ENCODE measurements at places on chromosomes 5 and 9.
A peak's percentile ranks its signal among the peaks of the same experiment; 100 is the strongest.

DNA sequence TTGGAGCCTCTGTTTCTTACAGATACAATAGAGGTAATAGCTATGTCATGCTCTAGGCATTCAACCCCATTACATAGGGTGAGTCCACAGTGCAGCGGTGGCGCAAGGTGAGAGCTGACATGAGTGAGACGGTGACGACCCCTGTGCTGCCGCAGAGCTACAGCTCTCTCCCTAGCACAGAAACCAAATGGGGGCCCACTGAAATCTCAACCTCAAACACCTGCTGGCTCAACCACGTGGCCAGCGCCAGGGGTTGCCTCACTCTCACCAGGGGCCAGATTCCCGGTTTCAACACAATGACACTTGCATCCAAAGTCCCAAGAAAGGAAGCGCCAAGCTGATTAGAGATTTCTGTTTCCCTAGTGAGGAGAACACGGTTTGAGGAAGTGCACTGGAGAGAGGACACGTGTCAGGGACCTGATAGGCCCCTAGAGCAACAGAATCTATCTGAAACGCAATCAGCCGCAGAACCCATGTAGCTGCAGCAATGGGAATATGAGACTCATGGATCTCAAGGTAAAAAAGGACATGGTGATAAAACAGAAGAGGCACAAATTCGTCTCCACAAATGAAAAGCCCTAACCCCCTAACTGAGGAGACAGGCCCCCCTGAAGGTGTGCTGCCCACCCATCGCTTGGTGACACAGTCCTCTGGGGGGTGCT is 114.3 kb downstream of the CRB2 start:
- no peak for DNase-seq

DNA sequence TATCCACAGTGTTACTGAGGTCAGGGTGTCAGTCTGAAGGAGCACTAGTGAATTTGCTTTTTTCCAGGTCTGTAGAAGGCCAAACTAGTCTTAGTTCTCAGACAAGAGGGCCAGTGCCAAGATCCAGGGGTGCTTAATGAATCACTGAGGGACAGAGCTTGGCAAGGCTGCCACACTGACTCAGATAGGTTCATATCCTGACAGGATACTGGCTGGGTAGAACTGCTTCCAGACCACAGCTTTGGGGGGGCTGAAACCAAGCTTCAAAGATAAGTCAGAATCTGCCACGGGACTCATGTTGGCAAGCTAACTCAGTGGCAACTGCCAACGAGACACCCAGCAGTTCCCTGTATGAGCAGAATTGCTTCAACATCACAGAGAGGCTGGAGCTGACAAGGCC is 1125.4 kb downstream of the EFNA5 start:
- DNase-seq: no peak

GRCh38 chr9:10130061-10130675 is 482.6 kb downstream of the PTPRD start:
- DNase-seq: no peak

- DNase-seq: no peak
Measured at GRCh38 chr9:101387871-101388506, 3.2 kb upstream of the BAAT start.

DNA sequence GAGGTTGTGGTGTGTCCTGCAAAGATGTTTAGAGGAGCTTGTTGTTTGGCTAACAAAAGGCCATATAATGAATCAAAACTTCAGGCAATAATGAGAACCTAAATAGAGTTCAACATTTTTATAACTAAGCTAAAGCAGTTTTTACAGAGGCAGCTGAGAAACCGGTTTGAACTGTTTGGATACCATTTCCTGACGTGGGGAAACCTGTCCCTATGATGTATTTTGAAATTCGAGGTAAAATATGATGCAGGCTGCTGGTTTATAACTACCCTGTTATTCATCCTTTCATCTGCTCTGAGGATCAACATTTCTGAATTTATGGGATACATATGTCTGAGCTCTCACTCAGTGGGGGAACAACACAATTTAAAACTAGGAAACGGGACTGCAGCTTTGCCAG is 289.5 kb upstream of the IRX2 start:
- no peak for DNase-seq

- DNase-seq: no peak
Measured at GRCh38 chr9:35106343-35106730, 3.4 kb upstream of the STOML2 start.

GRCh38 chr5:38190111-38190510 is 68.2 kb upstream of the EGFLAM start:
- DNase-seq: no peak

DNA sequence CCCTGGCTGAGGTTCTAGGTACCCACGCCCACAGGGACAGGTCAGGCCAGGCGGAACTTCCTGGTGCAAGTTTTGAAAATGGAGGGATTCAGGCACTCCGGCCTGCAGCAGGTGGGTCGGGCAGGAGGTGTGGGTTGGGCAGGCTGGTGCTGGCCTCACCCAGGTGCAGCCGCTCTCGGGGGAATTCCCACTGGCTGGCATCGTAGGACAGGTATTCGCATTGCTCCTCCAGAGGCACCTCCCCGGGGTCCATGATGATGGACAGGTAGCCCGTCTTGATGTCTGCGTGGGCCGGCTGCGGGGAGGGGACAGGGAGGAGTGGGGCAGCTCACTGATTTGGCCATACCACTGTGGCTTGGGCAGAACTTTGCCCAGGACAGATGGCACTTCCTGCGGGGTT is 28.7 kb upstream of the SCGB3A1 start:
- no peak for DNase-seq

DNA sequence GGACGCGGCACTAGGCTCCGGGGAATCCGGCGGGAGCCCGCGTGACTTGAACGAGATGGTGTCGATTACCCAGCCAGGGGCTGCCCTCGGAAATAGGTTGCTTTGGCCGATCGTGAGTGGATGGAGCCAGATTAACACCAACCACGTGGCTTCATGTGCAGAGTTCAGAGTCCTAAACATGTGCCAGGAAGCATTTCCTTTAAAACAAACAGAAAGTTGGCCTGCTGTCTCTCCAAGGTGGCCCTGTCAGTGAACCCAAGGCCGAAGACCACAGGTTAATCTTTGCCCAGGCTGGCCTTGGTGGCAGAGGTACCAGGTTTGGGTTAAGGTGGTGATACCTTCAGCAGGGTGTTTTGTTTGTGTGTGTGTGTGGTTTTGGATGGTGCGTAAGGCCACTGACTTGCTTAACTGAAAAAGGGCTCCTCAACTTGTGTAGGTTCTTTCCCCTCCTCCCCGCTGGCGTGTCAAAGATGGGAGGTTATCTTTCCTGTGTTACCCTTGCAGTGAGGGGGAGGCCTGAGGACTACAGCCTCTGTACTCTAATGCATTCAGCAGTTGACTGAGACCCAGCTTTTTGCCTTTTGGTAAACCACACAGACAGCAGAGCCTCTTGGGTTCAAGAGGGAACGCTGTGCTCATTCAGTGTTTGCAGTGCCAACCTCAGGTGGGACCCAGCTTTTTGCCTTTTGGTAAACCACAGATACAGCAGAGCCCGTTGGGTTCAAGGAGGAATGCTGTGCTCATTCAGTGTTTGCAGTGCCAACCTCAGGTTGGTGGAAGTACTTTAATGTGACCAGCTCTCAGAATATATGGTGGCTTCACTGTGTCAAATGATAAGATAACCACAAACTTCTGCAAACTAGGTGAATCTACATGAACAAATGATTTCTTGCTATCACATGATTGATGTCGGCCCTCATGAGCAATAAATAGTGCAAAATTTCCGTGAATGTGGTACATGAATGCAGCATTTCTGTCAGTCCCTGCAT is 1.4 kb downstream of the IQGAP2 start:
- DNase-seq: peak; percentile 54

- DNase-seq: no peak
Measured at GRCh38 chr5:17217493-17218352, at the start of gene BASP1. Gene BASP1 (plus strand): TSS chr5:17217631. CDS start chr5:17275217, 57,586 bp downstream.

GRCh38 chr5:16784843-16785791 is 151.0 kb downstream of the MYO10 start:
- no peak for DNase-seq

DNA sequence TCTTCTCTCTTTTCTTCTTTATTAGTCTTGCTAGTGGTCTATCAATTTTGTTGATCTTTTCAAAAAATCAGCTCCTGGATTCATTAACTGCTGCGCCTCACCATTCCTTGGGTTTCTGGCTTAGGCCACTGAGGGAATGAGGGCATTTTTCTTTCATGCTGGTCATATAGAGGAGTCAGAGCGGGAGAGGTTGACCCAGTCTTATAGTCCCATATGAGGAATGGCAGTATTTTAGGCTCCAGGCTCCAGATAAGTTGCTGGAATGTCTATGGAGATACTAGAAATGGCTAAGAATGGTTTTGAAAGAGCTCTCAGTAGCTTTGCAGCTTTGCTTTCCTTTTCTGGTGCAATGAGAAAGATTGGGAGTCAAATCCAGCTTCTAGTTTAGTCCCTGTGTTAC is 58.2 kb downstream of the GALNT10 start:
- DNase-seq: no peak

DNA sequence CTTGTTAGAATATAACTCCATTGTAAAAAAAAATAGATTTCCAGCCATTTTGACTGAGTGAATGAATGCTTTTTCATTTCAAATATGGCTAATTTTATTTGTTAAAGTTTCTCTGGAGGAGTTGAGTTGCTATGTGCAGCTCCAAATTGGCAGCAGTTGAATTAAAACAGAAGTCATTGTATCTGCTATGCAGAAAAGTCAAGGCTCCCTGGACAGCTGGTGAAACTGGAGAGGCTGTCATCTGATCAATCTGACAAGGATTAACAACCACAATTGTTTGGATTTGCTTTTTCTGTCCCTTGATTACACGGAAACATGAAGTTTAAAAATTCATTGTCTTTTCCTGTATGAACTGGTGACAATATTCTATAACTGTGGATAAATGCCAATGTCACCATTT is 713.9 kb downstream of the EFNA5 start:
- DNase-seq: no peak

- no peak for DNase-seq
Measured at GRCh38 chr5:142439207-142439860, 114.5 kb upstream of the SPRY4 start.

DNA sequence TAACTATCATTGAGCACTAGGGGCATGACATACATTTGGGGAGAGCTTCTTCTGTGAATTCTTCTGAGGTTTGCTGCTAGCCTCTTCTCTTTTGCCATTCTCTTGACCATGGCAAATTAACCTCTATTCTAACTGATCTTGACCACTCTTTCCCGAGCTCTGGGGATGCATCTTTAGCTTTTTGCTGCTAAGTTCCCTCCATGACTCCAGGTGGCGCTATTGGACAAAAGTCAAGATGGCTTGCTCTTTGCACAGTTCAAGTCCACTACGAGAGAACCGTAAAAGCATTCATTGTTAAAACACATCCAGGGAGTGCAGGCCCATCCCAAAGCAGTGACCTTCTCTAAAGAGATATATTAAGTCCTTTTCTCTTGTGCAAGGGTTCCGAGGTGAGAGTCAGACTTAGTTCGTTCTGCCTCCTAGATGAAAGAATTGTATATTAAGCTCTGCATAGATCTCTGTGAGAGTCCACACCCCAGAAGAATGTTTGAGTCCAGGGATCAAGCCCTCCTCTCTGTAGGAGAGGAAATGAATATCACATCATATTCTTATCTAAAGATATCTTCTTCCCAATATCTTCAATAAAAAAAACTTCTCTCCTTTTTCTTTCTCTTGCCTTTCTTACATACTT is 1152.9 kb upstream of the CDH6 start:
- no peak for DNase-seq

DNA sequence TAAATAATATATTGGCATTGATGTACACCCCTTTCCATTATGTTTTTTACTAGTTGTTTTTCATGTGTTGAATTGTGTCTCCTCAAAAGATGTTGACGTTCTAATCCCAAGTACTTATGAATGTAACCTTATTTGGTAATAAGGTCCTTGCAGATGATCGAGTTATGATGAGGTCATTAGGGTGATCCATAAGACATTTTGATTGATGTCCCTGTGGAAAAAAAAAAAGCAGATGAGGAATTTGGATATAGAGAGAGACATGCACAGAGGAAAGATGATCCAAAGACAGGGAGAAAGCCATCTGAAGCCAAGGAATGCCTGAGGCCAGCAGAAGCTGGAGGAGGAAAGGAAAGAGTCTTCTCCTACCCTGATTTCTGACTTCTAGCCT is 632.7 kb downstream of the TLR4 start:
- no peak for DNase-seq

- DNase-seq: no peak
Measured at GRCh38 chr9:124779368-124780059, 2.6 kb downstream of the OLFML2A start.

DNA sequence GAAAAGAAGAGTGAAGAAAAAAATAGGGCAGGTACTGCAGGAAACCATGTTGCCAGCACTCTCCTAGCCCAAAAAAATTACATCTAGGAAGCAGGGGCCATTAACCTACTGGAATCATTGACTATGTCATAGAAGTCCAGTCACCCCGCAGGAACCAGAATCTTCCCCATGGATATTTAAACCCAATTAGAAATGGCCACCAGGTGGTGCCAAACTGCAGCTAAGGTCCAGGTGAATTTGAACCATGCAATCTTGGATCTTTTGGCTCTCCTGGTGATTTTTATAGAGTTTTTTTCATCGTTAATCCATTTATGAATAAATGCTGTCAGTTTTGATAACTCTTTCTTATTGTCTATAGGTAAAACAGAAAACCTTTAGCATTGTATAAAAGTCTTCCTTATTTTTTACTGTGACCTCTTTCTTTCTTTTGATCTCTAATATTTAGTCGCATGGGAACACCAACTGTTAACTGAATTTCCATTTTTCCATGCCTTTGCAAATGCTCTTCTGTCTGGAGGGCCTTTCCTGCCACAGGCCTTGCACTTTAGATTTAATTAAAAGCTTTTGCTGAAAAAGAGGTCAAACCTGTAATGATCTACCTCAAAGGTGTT is 147.5 kb upstream of the FGF10 start:
- DNase-seq: no peak

- DNase-seq: no peak
Measured at GRCh38 chr5:51466214-51466613, 83.0 kb downstream of the ISL1 start.

- no peak for DNase-seq
Measured at GRCh38 chr9:132161743-132162184, at the start of gene NTNG2. Gene NTNG2 (plus strand): TSS chr9:132162058. CDS start chr9:132166832, 4,774 bp downstream.

DNA sequence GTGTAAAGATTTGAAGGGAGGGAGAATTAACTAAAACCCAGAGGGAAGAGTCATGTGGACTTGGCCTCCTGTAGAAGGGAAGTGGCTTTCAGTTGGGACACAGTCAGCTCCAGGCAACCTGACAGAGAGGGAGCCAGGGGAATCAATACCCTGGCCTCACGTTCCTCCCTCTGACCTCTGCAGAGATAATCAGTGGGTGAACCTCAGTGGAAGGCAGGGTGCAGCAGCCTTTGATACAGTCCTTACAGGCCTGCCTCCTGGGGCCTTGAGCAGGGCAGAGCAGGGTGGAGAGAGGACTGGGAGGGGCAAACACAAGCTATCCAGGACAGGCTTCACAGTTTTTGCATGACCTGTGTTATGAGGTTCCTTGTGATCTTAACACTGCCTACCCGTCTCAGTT is 61.9 kb upstream of the GPBP1 start:
- DNase-seq: no peak

GRCh38 chr5:18920966-18921365 is 1067.0 kb downstream of the CDH18 start:
- no peak for DNase-seq

DNA sequence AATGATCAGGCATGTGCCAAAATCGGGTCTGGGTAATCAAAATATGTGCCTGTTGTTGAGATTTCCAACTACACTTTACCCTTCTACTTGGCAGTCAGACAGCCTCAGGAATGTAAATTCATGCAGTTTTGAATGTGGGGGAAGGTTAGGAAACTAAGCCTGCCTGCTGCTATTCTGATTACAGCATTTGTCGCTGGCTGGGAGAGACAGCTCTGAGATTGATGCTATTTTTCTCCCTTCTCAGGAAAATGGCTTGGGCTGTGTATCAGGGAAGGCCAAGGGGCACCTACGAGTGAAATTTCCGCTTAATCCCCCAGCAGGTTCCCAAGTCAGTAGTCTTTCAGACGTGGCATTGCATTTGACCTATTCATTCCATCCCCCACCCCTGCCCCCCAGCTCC is 3.6 kb upstream of the RGS7BP start:
- DNase-seq: no peak
